ENCODE measurements at places on chromosomes 7 and 10.

DNA sequence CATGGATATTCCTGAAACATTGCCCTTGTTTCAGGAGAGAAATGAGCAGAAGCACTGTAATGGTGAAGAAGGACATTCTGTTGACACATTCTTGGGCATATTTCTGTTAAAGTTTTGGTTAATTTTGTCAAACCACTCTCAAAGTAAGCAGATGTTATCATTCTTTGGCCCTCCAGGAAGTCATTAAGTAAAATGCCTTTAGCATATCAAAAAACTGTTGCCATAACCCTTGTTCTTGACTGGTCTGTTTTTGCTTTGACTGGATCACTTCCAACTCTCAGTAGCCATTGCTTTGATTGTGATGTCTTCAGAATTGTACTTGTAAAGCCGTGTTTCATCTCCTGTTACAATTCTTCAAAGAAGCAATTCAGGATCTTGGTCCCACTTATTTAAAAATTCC is 404.3 kb upstream of the LRRTM3 start:
- DNase-seq, result no peak

DNA sequence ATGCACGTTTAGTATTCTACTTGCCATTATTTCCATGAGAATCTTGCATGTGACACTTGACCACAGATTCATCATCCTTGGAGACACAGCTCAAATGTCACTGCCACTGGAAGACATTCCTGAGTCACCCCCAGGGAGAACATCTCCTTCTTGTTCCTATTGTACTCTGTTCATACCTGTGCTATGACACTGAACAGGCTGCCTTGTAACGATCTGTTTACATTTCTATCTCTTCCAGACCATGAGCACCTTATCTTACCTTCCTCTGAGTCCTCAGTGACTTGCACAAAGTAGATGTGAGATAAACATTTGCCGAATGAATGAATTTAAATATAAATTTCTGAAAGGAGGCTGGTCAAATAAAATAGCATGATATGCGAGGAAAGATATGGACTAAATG is 331.9 kb upstream of the LRRN3 start:
- no peak for DNase-seq

DNA sequence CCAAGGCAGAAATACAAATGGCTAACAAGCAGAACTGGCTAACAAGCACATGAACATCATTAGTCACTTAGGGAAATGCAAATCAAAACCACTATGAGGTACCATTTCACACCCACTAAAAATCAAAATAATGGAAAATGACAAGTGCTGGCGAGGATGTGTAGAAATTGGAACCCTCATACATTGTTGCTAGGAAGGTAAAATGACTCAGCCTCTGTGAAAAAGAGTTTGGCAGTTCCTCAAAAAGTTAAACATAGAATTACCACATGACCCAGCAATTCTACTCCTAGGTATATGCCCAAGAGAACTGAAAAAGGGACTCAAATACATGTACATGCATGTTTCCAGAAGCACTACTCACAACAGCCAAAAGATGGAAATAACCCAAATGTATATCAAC is 52.8 kb upstream of the ANAPC16 start:
- DNase-seq, result no peak

GRCh38 chr7:44629829-44630522 is 23.5 kb downstream of the OGDH start:
- no peak for DNase-seq

- no peak for DNase-seq
Measured at GRCh38 chr7:71132377-71133231, 660 bp downstream of the GALNT17 start.

GRCh38 chr7:110909117-110909516 is 181.8 kb upstream of the LRRN3 start:
- DNase-seq, result no peak

DNA sequence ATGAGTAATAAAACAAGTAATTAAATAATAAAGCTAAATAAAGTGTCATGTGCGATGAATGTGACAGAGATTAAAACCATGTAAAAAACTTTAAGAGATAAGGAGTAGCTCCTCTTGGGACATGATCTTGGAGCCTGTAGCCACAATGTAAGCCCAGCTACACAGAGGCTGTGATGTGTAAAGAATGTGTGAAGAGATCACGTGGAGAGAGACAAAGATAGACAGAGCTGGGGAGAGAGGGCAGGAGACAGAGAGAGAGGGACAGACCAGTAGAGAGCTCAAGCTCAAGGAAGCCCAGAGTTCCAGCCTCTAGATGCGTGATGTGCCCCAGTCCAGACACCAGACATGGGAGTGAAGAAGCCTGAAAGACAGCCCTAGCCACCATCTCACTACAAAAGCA is 644.1 kb downstream of the TNS3 start:
- no peak for DNase-seq

DNA sequence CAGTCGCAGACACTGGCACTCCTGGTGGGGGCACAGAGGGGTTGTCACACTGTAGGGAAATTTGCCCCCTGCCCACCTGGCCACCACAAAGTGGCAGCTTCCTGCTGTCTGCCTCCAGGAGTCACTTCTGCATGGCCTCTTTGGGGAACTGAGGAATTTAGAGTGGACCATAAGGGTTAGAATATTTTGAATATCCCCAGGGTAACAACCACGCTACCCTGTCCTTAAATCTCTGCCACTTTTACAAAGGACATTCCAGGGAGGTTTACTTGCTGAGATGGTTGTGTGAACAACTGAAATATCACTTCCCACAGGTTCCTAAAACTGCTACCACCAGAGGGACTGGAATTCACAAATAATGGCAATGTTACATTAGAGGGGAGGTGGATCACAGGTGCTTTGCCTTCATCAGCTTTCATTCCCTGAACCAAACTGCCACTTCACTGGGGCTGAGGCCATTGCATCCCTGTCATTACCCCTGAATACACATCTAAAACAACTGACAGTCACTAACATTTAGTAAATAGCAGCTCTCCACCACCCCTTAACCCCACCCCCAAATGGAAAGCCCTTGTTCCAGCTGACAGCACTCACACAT is 88.1 kb upstream of the IFRD1 start:
- DNase-seq, result no peak

- no peak for DNase-seq
Measured at GRCh38 chr7:157497367-157497743, 160.6 kb downstream of the DNAJB6 start.

- no peak for DNase-seq
Measured at GRCh38 chr7:103065667-103066066, 8.9 kb downstream of the FBXL13 start.

- no peak for DNase-seq
Measured at GRCh38 chr7:43014406-43014805, 82.2 kb downstream of the MRPL32 start.

GRCh38 chr10:121522831-121523230 is 75.4 kb downstream of the FGFR2 start:
- no peak for DNase-seq

GRCh38 chr10:128050121-128050516 is 76.1 kb downstream of the MKI67 start:
- DNase-seq, result no peak

DNA sequence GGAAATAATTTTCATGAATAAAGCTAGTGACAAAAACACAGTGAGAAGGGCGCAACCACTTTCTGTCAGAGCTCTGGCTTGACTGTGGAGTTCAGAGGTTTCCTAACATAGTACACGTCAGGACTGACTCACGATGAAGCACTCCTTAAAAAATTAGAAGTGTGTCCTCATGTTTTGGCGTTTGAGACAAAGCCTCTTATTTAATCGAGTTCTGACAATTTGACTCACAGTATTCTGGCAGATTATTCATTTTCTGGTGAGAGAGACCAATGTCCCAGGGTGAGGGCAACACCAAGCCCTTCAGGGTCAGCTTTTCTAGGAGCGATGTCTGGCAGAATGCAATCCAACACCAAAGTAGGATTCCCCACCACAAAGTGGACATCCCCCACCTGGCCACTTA is 108.7 kb downstream of the DIP2C start:
- no peak for DNase-seq

- DNase-seq, result no peak
Measured at GRCh38 chr10:79155301-79156081, 86.7 kb downstream of the ZMIZ1 start.

GRCh38 chr7:50282813-50283605 is 21.5 kb upstream of the IKZF1 start:
- no peak for DNase-seq

DNA sequence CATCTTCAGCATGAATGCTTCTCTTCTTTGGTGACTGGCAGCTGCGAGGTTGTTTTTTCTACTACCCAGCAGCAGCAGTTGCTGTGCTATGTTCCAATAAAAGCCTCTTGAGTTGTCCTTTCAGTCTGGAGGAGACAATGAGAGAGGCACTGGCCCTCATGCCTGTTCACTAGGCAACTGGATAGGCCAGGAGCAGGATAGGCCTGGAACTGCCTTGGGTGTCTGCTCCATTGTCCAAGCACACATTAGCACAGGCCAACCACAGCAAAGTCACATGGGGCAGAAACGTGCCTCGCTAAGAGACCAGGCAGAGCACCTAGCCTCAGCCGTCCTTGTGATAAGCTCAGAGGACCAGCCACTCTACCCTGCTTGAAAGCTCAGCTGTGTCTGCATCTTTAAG is 76.9 kb upstream of the PDCD4 start:
- DNase-seq, result no peak

DNA sequence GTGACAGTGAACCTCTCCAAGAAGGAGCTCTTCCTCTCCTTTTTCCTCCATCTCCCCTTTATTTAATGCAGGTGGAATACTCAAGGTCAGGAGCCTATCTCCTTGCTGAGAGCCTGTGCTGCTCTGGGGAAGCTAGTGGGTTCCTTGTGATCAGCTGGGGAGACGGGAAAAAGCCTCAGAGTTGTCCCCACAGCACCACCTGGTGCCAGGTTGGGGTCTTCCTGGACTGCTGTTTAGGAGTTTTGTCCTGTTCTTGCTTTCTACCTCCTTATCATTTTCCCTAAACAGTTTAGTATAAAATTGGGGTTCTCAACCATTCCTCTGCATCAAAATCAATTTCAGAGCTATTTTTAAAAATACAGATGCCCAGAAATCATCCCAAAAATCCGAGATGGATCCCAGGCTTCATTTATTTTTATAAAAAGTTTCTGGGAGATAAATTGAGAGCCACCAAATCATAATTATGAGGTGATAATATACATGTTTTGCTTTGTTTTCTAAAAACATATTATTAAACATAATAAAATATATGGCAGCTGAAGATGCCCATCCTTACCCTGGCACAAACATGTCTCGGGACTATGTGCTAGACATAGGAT is 44.3 kb downstream of the MACC1 start:
- DNase-seq, result no peak

- DNase-seq, result no peak
Measured at GRCh38 chr7:103989200-103989784, at the start of gene RELN. Gene RELN, minus strand, starts transcription at chr7:103989658. Its CDS starts 302 bp downstream, at chr7:103989356.

DNA sequence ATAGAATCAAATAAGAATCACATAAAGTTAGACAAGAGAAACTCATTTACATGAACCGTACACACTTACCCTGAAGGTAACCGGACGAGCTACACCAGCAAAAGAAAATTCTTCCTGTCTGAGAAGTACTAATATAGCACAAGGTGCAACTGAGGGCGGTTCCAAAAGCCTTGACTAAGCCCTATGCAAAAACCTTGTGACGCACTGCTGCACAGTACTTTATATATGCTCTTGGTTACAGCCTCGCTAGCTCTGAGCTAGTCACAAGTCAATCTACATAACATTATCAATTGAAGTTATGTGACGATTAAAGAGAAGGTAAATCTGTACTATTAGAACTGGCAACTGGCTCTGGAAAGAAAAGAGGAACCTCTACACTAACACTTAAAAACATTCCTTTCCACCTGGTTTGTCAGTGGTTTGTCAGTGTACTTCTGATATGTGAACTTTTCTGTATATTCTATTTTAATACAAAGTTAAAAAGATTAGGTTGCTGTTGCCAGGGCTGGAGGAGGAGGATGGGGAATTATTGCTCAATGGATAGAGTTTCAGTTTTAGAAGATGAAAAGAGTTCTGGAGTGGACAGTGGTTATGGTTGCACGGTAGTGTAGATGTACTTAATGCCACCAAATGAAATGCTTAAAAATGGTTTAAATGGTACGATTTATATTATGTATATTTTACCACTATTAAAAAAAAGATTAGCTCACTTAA is 21.6 kb downstream of the NT5C3A start:
- peak; percentile 30 for DNase-seq

DNA sequence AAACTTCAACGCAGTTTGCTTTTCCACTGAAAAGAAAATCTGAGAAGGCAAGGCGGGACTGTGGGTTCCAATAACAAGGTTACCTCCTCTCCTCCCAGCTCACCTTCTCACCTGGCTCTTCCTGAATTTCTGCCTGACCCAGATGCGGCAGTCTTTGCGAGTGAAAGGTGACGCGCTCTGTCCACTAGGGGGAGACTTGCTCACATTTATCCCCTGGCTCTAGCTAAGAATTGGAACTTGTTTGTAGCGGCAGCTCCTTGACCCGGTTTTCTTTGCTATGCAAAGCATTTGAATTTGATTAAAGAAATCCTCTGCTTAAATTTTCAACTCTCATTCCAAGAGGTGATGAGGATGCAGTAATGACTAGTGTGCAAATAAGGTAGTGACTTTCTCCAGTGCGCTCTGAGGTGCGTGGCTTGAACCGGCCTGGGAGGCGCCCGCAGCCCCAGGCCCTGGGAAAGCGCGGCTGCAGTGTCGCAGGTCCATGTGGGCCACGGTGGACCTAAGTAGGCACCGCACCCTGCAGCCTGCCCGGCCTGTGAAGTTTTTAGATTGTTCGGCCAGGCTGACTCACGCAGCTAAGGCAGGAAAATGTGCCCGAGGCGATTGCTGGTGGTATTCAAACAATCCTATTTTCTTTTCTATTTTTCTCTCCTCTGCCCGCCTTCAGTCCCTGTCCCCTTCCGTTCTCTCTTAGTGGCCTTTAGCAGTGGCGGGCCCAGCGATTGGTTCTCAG is 336.9 kb upstream of the NPSR1 start:
- no peak for DNase-seq

GRCh38 chr10:118687472-118687871 is 67.3 kb downstream of the CACUL1 start:
- no peak for DNase-seq

DNA sequence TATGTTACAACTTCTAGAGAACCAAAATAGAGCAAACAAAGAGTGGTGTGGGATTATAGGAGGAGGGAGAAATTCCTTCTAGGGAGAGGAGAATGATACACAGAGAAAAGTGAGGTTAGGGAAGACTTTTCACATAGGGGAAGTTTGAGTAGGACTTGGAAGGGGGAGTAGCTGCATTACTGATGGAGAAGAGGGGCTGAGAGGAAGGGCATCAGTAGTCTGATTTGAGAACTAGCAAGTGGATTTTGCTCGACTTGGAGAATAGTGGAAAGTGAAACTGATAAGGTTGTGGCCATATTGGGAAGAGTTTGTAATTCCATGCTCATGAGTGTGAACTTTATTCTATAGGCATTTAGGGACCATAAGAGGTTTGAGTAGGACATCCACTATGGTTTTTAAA is 6.1 kb downstream of the NRF1 start:
- no peak for DNase-seq

DNA sequence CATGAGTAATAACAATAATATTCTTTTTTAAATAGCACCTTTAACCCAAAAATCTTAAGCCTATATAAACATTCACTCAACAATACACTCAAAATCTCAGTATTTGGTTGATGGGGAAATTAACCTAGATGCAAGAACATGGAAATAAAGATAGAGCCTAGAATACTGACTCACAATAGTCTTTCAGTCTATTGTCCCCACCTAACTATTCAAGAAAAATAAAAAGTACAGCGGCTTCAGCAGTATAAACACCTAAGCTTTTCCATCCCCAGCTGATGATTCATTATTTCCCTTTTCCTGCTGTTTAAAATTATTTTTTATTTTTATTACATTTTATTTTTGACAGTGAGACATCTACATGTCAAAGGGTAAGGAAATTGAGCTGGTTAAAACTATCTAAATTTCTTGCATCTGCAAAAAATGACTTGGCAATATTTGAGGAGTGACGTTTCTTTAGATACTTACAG is 201.4 kb downstream of the FZD1 start:
- DNase-seq, result no peak

GRCh38 chr10:44956717-44957706 is 2.6 kb upstream of the RASSF4 start:
- no peak for DNase-seq

All from stimulated activated CD8-positive, alpha-beta memory T cell treated with anti-CD3 and anti-CD28 coated beads, Interleukin-4, amount 100 ng/mL, for 4 hours (primary cell).